Right renal pelvis (tissue), 4 donors: ENCODE measurements at places on chromosomes 3 and 15.

- DNase-seq, result no peak
Measured at GRCh38 chr3:42347928-42348327, 62.5 kb downstream of the LYZL4 start.

- no peak for DNase-seq
Measured at GRCh38 chr3:189530822-189531221, 100.4 kb upstream of the TP63 start.

DNA sequence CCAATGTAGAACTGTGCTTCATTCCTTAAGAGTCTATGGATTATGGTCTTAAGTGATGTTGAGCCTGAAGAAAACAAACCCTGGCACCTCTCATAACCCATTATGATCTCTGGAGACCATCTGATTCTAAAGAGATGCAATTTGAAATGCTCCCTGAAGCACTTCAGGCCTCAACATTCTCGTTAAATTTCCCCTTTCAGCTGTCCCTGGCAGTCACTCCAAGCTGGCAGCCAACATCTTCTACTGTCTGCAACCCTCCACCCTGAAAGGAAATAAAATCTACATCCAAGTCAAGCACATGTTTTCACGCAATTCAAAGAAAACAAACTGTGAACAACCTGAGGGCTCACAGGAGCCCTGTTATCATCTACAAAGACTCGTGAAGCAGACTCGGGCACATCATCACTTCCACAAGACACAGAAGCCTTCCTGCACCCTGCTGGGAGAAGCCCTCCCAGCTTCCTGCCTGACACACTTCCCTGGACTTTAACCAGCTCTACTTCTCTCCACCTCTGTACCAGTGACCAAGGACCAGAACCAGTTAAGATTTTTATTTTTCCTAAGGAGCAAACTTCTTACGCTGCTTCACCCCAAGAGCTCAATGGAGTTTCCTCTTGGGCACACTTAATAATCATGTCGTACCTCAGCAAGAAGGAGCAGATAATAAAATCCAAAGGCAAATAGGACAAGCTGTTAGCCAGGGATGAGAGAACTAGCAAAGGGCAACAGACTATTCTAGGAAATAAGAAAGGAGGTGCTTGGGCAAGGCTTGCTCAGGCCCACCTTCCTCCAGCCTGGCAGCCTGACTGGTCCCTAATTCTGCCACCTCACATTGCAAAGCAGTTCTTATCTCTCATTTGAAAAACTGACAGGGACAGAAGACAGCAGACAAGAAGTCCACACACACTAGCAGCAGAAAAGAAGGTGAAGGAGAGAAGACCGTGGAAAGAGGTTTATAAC is 67.1 kb downstream of the MAGI1 start:
- no peak for DNase-seq

GRCh38 chr15:96332637-96333121 is 2.2 kb downstream of the NR2F2 start:
- DNase-seq, result no peak

- no peak for DNase-seq
Measured at GRCh38 chr3:32399030-32399620, 7.5 kb downstream of the CMTM7 start.

- no peak for DNase-seq
Measured at GRCh38 chr3:27680517-27681246, 41.4 kb downstream of the EOMES start.

GRCh38 chr15:66850996-66851310 is 148.9 kb downstream of the SMAD6 start:
- DNase-seq, result no peak

DNA sequence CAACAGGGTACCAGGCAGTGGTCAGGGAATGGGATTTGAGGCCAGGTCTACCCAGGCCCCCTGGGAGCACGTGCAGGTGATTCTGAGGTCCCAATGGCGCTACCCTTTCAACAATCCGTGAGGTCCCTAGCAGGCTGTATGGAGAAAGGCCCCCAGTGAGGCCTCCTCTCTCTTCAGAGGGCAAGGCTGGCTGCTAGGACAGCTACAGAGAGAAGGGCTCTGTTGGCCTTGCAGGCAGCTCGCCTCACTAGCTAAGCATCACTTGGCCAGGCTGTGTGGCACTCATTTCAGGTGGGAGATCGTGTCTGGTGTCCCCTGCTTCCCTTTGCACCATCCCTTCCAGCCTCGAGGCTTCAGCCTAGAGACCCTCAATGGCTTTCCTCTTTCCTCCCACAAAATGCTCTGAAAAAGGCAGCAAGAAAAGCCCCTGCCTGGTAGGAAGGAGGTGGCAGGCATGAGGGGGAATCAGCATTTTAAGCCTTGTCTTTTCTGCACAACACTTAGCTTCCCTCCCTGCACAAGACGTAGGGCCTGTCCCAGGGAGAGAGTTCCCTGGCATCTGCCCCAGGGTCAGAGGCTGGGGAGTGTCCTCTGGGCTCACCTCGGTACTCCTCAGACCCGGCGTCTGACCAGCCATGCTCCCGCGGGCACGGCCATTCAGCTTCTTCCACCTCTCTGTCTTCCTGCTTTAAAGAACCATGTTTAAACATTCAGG is 111.8 kb downstream of the ASB7 start:
- DNase-seq, result no peak

DNA sequence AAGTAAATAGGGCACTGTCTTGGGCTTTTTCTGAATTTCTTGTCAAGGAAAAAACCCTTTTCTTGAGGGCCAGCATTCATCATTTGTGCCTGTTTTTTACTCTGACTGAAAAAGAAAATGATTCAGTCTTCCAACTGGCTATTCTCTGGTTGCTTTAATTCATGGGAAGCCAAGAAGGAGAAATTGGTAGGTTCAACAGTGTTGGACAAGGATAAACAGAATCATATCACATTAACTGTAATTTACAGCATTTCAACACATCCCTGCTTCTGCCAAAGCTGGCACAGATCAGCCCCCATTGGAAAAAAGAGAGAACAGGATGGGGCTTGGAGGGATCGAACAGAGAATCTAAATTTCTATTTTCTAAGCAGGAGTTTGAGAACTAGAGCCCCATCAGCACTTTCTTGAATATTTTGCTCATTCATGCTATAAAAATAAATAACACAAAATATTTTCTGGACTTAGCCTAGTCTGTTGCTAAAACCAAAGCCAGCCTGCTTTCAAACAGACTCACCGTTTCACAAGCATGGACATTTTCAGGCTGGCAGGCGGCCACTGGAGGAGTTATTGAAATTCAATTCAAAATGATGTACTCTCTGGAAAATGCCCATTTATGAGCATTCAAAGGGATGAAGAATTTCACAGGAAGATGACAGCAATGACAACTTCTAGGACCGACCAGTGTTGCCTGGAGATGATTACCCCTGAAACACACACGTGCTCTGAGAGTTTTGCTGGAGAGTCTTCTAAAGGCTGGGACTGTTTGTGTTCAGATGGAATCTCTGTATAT is 181.2 kb downstream of the WNT5A start:
- no peak for DNase-seq

GRCh38 chr3:191426311-191426710 is 34.7 kb upstream of the PYDC2 start:
- DNase-seq, result no peak

DNA sequence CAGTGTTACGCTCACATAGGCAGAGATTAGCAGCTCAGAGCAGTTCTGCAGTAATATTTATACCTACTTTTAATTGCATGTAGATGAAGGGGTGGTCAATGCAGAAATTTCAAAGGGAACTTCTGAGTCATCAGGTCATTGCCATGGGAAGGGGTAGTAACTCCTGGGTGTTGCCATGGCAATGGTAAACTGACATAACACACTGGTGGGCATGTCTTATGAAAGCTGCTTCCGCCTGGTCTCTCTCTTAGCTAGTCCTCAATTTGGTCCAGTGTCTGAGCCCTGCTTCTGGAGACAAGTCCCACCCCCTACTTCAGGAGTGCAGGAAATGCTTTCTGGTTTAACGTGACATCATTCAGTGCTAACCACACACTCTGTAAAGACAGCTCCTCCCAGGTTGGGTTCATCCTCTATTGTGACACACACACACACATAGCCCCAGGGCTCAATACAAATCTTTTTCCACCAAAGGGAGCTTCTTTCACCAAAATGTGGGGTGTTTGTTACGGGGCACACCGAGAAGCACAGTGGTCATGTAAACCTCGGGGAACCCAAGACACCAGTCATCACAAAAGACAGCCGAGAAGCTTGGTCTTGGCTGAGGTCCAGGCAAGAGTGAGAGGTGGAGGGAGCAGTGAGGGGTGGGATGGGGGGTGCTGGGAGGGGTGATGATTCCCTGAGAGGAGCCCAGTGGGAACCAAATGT is 74.5 kb downstream of the TLE3 start:
- DNase-seq, result no peak

GRCh38 chr3:100103558-100104441 is 10.5 kb downstream of the FILIP1L start:
- no peak for DNase-seq

DNA sequence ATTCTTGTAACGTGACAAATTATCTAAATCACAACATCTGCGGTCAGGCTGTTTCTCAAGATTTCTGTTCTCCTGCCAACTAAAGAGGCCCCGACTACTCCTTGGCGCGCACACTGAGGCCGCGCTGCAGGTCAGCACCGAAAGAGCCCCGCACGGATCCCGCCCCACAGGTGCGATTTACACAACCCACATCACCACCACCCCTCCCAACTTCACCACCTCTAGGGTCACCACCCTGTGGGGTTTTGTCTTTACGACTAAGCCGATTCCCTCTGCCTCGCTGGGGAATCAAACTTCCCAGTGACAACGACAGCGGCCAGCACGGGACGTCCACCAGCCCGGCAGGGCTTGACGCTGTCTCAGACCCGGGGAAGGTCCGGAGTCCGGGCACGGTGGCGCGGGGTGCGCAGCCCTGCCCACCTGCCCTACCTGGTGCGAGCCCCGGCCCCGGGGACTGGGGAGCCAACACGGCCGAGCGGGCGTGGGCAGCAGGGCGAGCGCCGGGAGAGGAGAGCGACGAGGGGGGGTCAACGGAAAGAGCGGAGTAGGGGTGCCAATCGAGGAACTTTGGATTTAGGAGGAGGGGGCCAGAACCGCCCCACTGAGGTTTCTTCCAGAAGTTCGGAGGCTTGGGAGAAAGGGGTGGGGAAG is 764 bp downstream of the UACA start:
- no peak for DNase-seq

GRCh38 chr3:165193366-165194254 is 2.6 kb downstream of the SLITRK3 start:
- no peak for DNase-seq

DNA sequence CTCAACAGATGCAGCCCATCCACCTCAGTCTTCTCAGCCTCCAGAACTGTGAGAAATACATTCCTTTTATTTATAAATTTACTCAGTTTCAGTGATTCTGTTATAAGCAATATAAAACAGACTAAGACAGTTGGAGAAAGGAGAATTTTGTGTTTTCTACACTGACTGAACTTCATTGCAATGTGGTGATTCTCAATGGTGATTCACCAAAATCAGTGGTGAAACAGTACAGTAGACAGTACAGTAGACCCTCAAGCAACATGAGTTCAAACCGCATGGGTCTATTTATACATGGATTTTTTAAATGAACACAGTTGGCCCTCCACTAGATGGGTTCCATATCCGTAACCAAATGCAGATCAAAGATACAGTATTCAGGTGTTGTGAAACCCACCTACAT is 403.1 kb upstream of the TGFBR2 start:
- no peak for DNase-seq

GRCh38 chr3:171768281-171768900 is 41.9 kb downstream of the PLD1 start:
- no peak for DNase-seq

- no peak for DNase-seq
Measured at GRCh38 chr3:19877656-19878055, 56.4 kb downstream of the EFHB start.

GRCh38 chr3:50324351-50325112 is 2.0 kb upstream of the HYAL2 start:
- DNase-seq, result no peak

GRCh38 chr15:88902221-88902835 is 7.0 kb upstream of the HAPLN3 start:
- DNase-seq, result no peak

DNA sequence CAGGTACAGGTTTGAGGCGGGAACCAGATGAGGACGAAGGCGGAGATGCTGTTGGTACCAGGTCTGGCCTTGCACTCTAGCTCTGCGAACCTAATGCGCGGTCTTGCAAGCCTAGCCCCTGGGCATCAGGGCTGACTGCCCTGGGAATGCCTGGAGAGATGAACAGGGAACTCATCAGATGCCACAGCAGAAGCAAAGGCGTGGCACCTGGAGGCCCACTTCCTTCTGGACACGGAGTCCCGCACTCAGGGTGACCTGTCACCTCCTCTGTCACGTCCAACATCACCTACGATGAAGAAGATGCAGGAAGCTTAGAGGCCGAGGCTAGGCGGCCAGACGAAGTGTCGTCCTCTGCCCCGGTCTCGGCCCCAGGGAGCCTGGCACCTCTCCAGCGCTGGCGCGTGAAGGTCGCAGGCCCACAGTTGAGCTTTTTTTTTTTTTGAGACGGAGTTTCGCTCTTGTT is 9.4 kb downstream of the RPLP1 start:
- DNase-seq, result no peak

- no peak for DNase-seq
Measured at GRCh38 chr3:125232401-125232800, 19.9 kb upstream of the SLC12A8 start.

GRCh38 chr15:22995795-22996194 is 15.6 kb upstream of the CYFIP1 start:
- no peak for DNase-seq

GRCh38 chr15:59338414-59338813 is 34.3 kb downstream of the MYO1E start:
- DNase-seq, result no peak

GRCh38 chr3:56137415-56137814 is 330.9 kb downstream of the ERC2 start:
- DNase-seq, result no peak

- no peak for DNase-seq
Measured at GRCh38 chr15:47754312-47754711, 37.0 kb downstream of the SEMA6D start.

DNA sequence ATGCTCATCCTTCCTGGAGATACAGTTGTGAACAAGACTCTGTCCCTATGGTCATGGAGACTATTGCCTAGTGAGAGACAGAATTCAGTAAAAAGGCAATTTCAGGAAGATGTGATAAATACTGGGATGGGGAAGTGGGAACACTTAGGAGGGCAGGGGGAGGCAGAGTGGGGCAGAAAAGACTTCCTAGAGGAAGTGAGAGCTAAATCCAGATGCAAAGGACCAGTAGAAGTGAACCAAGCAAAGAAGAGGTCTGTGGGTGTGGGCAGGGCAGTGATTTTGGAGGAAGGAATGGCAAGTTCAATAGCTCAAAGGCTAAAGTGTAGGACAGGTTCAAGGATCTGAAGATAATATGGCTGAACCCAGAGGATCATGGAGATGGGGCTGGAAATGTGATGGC is 68.9 kb downstream of the CD200R1L start:
- no peak for DNase-seq

DNA sequence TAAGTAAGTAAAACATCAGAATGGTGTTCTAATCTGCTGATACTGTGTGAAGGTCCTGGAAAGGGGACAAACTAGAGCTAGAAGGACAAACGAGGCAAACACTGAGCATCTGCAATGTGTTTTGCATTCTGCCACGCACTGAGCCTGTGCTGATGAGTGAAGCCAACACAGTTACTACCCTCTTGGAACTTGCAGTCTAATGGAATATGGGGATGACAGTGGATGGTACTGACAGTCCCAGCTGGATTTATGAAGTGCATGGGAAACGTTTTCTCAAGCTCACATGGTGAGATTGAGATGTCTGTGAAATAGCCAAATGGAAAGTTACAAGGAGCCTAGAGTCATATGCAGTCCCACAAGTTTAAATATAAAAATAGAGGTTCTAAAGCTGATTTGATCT is 86.6 kb downstream of the FOXB1 start:
- no peak for DNase-seq
